Pulmonary artery endothelial cell (primary cell): ENCODE measurements at places on chromosomes 7 and 10. TPM values are rescaled to one million over a fixed set of nuclear protein-coding genes. Genes with fewer than 3 reads are reported as not detected.

The ACSL5 gene
- 11.9 and 22.7 TPM in 2 replicates for total RNA-seq

The TMEM225B gene
- not detected in 2 replicates for total RNA-seq

The PTPRN2 gene
- total RNA-seq, result 0.53 and 0.88 TPM in 2 replicates

The WASHC2C gene
- total RNA-seq, result 36.1 and 40.0 TPM in 2 replicates

The ADCY1 gene
- 0.26 and 0.32 TPM in 2 replicates for total RNA-seq
